ENCODE measurements at places on chromosomes 5 and 9.

DNA sequence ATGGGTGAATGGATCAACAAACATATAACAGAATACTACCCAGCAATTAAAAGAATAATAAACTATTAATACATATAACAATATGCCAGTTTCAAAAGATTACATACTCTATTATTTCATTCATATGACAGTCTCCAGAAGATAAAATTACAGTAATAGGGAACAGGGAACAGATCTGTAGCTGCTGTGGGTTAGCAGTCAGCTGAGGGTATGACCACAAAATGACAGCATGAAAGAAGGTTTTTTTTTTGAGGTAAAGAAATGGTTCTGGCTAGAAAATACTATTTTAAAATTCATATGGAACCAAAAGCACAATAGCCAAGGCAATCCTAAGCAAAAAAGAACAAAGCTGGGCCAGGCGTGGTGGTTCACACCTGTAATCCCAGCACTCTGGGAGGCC, 73.0 kb upstream of the NR5A1 start:
- no peak overlapping the region for H3K4me3 ChIP-seq
- H3K27ac ChIP-seq: no peak overlapping the region
- no peaks in the 10 kb centered on the region for H3K36me3 ChIP-seq

GRCh38 chr9:86925686-86926085, 21.6 kb downstream of the GAS1 start:
- no peak for DNase-seq
- no peak overlapping the region for H3K4me3 ChIP-seq
- no peak overlapping the region for H3K27ac ChIP-seq
- no peaks in the 10 kb centered on the region for H3K27me3 ChIP-seq

GRCh38 chr5:88502179-88503040, 233.8 kb upstream of the TMEM161B start:
- H3K27me3 ChIP-seq: no peaks in the 10 kb centered on the region
- no peak overlapping the region for H3K27ac ChIP-seq
- no peaks in the 10 kb centered on the region for H3K36me3 ChIP-seq
- no peak overlapping the region for H3K4me3 ChIP-seq
- no peak for DNase-seq

DNA sequence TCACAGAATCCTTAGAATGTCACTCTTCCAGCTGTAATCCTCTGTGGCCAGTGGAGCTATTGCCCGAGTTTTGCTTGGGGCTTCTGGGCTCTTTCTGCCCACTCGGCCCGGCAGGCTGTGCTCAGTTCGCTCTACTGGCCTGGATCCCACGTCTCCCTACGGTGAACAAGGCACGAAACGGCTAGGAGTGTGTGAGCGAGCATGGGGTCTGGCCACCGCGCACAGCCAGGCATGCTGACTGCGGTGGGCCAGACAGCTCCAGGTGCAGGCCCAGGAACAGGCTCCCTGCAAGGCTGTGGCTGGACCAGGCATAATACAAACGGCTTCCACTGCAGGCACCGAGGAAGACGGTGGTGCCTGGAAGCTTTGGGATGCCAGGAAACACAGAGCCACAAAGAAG, 2035.5 kb upstream of the ACO1 start:
- H3K27ac ChIP-seq: no peak overlapping the region
- no peaks in the 10 kb centered on the region for H3K4me1 ChIP-seq
- no peak for DNase-seq

- H3K4me3 ChIP-seq: no peak overlapping the region
- no peak overlapping the region for H3K27ac ChIP-seq
- DNase-seq: no peak
- H3K4me1 ChIP-seq: peaks cover 4% of the 10 kb centered on the region
- H3K36me3 ChIP-seq: no peaks in the 10 kb centered on the region
Observed at GRCh38 chr5:11619339-11620024, 284.8 kb downstream of the CTNND2 start.

GRCh38 chr9:127300886-127301447, 36.4 kb downstream of the GARNL3 start:
- DNase-seq: no peak
- H3K4me3 ChIP-seq: no peak overlapping the region
- no peaks in the 10 kb centered on the region for H3K27me3 ChIP-seq
- no peaks in the 10 kb centered on the region for H3K36me3 ChIP-seq

DNA sequence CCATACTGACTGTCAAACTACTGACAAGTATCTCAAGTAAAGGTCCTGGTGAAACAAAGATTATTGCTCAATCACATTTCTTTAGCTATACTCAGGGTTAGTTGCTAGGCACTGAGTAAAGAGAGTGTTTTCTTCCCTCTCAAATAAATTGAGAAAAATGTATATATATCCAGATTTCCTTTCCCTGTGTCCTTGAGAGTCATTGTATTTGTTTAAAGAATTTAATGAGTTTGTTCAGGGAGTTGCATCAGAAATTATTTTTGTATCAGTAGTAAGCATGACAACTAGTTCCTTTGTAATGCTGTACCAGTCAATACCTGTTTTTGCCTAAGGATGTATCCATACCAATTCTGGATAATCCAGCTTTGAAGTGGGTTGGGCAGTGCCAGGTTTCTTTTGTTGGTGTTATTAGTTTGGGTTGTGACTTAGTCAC, 3.2 kb upstream of the ANKHD1 start:
- no peaks in the 10 kb centered on the region for H3K4me1 ChIP-seq
- no peak overlapping the region for H3K27ac ChIP-seq
- no peaks in the 10 kb centered on the region for H3K36me3 ChIP-seq
- no peak for DNase-seq
- no peaks in the 10 kb centered on the region for H3K27me3 ChIP-seq
- no peak overlapping the region for H3K4me3 ChIP-seq

DNA sequence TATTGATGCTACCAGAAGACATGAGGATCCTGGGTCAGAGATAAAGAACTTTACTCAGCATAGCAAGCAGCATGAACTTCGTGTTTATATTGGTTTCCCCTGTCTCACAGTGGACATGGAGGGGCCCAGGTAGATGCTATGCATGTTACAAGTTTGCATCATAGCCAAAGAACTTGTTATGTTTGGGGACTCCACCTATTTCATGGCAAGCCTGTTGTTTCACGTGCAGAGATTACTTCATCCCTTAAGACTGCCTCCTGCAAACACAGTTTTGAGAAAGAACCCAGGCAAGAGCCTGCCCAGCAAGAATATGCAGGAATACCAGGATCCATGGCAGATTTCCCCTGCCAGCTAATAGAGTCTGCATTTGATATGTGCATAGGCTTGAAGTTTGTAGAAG, 68.4 kb downstream of the RCL1 start:
- DNase-seq: no peak
- H3K36me3 ChIP-seq: no peaks in the 10 kb centered on the region

GRCh38 chr5:17817990-17818389, 183.7 kb downstream of the TAF11L14 start:
- H3K4me3 ChIP-seq: no peak overlapping the region
- DNase-seq: no peak
- H3K27ac ChIP-seq: no peak overlapping the region
- no peaks in the 10 kb centered on the region for H3K36me3 ChIP-seq
- H3K4me1 ChIP-seq: no peaks in the 10 kb centered on the region

GRCh38 chr9:31916591-31917241, 467.7 kb upstream of the ACO1 start:
- no peaks in the 10 kb centered on the region for H3K36me3 ChIP-seq
- H3K27ac ChIP-seq: no peak overlapping the region
- no peaks in the 10 kb centered on the region for H3K27me3 ChIP-seq
- no peaks in the 10 kb centered on the region for H3K4me1 ChIP-seq
- H3K4me3 ChIP-seq: no peak overlapping the region
